ENCODE measurements at places on chromosomes 1 and 21.

DNA sequence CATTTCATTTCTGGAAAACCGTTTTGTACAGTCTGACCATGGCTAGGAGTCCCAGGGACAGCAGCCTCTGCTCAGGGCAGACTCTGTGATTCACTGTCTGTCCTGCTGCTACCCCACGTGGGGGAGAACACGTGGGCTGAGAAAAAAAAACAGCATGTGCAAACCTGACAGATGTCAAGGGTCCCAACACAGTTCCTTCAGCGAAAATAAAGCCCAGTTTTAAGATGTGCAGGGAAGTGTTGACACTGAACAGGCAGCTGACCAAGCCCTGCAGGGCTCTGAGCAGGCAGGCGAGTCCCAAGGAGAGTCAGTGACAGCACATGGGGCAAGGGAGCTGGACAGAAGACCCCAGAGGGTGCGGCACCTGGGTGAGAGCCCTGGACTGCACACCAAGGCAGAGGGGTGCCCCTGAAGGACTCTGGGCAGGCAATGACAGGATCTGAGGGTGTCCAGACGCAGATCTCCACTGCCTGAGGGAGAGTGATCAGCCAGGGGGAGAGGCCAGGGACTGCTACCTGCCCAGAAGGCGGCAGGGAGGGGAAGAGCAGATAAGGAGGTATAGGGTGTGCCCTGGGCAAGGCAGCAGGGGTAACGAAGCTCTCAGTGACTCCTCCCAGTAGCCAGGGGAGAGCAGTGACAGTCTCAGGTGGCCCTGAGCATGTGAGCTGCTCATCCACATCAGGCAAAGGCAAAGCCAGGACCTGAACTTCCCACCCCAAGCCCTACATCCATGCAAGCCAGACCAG is 5.1 kb upstream of the SPATC1L start:
- DNase-seq: no peak

DNA sequence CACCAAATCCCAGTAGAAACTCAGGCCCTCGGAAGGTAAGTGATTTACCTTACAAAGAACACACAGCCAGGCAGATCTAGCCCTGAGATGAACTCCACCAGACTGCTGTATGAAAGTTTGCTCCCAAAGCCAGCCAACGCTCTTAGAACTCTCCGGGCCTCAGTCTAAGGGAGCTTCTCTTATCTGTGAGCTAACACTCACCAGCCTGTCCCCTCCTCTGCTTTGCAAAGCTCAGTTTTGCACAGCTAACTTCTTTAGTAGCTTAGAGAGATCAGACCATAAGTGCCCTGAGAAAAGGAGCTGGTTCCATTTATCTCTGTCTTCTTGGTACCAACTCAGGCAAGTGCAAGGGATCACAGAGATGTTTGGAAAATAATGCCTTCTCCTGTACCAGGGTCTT is 195.8 kb upstream of the JUN start:
- no peak for DNase-seq

GRCh38 chr1:201653233-201653632 is 114.3 kb downstream of the NAV1 start:
- DNase-seq: no peak

DNA sequence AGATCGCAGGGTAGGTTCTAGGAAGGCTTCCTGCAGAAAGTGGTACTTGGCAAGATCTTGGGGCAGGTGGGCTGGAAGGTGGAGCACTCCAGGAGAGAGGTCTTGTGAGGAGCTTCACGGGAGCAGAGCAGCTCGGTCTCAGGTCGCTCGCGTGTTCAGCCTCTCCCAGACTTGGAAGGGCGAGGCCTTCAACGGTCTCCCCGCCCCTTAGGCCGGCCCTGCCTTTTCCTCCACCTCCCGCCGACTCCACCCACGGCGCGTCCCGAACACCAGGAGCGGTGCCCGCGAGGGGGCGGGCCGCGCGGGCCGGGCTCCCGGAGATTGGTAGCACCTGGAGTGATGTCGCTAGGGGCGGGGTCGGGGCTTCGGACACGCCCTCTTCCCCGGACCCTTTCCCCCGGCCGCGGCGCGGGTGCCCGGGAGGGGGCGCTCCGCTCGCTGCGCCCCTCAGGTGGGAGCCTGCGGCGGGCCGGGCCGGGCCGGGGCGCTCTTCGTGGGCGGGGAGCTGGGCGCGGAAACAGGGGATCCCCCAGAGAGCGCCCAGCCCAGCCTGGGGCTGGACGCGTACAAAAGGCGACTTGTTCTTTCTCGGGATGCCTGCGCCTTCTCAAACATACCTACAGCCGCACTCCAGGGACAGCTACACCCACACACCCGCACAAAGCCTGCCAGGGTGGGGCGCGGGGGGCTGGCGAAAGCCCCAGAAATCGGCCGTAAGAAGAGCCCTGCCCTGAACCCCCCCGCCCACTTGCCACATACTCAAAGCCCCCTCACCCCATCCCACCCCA is 35.5 kb downstream of the AHDC1 start:
- DNase-seq: peak; percentile 72

- DNase-seq: no peak
Measured at GRCh38 chr21:19864476-19864875, 1133.7 kb upstream of the NCAM2 start.

- peak; percentile 45 for DNase-seq
Measured at GRCh38 chr1:208231881-208232661, 12.1 kb downstream of the PLXNA2 start.

- DNase-seq: no peak
Measured at GRCh38 chr1:2128189-2128901, 66.2 kb downstream of the FAAP20 start.

GRCh38 chr1:164740000-164740526 is 181.1 kb downstream of the PBX1 start:
- DNase-seq: no peak

DNA sequence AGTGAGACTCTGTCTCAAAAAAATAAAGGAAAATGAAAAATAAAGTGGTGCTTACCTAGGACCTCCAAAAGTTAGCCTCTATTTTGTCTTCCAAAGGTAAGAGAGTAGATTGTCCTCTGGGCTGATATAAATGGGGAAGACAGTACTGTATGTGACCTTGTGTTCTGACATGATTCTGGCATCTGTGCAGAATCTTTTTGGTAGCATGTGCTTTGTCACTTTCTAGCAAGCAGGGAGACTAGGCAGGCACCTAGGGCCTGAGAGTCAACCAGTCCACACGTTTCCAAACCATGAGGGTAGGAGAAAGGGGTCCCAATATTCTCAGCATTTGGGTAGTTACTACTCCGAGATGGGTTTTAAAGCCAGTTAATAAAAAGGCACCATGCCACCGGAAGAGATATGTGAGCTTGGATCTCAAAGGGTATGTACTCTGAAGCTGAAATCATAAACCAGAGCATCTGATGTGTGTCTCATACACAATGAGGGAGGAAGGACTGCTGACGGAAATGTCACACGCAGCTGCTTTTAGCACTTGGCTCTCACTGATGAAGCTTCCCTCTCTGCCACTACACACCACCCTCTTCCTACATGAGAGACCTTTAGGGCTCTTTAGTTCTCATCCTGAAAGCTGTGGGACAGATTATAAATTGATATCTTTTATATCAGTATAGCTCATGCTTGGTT is 27.0 kb upstream of the SLC16A1 start:
- no peak for DNase-seq

- peak; percentile 8 for DNase-seq
Measured at GRCh38 chr1:84253891-84254290, 47.6 kb upstream of the SAMD13 start.

DNA sequence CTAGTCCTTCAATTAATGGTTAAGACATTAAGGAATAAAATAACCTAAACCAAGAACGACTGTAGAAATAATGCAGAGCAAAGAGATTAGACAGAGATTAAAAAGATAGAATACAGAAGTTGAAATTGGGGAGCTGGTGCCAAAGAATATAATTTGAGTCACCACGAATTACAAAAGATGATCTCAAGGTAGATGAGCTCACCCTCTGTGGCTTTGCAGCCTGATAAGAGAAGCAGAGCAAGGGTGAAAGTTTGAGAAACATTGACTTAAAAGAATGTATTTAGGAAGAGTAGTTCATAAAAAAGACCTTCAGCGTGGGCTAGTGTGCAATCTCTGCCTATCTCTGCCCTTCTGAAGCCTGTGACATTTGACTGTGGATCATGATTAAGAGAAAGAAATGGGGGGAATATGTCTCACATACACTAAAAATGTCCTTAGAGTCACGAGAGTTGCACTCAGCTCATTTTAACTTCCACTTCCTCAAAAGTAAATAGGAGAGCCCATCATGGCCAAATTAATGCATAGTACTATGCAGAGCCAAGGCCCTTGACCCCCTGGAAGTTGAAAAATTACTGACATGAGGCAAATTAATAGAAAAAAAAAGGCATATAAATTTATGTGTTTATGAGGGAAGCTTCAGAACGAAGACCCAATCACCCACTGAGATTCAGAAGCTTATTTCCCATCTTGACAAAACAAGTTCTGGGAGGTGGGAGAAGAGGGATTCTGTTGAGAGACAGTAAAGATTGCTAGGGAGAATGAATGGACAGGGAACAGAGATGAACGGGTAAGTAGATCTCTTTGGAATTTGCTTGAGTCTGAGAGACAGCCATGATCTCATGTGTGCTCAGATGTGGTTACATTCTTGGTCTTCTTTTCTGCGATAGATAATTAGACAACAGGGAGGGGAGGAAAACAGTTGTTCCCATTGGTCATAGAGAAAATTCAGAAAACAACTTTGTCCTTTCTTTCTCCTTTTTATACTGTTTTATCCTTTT is 395.4 kb upstream of the LRRC7 start:
- DNase-seq: no peak

DNA sequence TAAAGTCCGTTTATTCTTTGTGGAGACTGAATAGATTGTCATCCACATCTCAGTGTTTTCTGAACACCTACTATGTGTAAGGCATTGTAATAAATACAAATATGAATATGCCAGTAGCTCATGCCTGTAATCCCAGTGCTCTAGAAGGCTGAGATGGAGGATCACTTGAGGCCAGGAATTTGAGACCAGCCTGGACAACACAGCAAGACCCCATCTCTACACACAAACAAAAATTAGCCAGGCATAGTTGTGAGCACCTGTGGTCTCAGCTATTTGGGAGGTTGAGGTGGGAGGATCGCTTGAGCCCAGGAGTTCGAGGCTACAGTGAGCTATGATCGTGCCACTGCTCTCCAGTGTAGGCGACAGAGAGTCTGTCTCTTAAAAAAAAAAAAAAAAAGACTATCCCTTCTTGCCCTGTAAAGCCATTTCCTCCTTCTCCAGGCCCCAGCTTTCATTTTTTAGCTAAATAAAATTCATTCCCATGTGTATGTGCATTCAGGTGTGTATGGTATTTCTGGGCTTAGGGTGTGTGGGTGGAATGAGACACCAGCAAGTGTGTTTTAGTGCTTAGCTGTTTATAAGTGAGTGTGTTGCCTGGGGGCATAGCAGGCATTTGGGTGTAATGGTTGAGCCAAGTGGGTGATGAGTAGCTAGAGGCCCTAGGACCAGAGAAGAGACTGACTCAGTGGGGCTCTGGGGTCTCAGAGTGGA is 7.8 kb downstream of the CELSR2 start:
- no peak for DNase-seq

DNA sequence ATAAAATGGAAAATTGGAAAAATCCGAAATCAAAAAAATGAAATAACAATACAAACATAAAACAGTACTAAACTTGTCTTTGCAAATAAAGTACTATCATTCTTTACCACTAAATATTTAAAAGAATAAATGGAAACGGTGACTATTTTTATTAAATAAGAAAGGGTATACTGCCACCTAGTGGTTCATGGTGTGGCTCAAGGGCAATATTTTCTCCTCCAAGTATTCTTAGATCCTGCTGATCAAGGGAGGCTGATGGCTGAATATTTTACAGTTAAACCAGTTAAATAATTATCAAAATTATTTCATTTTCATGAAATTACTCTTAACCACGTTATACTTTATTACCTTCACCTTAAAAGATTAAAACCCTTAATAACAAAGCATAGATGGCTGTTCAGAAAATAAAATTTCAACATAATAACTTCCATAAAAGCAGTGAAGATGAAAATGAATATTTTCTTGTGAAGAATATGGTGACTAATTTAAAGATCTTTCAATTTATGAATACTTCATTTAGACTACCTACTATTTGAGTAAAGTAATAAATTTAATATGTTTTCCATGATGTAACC is 1793.9 kb downstream of the NCAM2 start:
- DNase-seq: peak; percentile 2

DNA sequence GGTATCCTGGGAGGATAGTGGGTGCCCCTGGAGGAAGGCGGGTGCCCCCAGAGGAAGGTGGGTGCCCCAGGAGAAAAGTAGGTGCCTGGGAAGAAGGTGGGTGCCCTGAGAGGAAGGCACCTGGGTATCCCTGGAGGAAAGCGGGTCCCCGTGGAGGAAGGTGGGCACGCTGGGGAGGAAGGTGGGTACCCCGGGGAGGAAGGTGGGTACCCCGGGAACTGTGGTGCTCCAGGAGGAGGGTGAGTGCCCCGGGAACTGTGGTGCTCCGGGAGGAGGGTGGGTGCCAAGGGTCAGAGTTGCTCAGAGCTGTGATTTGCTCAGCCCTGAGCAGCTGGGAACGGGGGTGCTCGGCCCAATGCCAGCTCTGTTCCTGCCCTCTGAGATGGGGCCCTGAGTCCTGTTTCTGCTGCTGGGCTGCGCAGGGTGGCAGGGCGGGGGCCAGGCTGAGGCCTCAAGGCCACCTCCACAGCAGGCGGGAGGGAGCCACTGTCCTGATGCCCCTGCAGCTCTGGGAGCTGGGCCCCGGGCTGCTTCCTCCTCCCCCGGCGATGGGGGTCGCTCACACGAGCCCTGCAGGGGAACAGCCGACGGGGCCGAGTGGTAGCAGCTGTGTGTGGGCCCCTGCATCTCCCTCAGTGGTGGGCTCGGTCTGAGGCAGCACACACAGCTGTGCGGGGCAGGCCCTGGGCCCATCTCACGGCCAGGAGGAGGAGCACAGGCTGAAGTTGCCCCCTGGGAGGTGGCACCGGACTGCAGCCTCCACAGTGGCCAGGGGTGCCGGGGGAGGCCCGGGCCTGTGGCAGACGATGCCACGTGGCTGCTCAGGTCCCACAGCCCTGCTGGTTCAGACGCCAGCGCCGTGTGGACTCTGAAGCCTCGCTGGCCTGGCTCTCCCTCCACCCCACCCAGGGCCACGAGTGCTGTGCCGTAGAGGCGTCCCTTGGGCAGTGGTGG is 57.4 kb downstream of the SLX9 start:
- DNase-seq: no peak

- no peak for DNase-seq
Measured at GRCh38 chr1:88946861-88947260, 45.6 kb downstream of the KYAT3 start.

Measured in AG09319 (cell line).